ENCODE measurements at places on chromosomes 6 and 20. TPM values are rescaled to one million over a fixed set of nuclear protein-coding genes. Genes with fewer than 3 reads are reported as not detected.

DNA sequence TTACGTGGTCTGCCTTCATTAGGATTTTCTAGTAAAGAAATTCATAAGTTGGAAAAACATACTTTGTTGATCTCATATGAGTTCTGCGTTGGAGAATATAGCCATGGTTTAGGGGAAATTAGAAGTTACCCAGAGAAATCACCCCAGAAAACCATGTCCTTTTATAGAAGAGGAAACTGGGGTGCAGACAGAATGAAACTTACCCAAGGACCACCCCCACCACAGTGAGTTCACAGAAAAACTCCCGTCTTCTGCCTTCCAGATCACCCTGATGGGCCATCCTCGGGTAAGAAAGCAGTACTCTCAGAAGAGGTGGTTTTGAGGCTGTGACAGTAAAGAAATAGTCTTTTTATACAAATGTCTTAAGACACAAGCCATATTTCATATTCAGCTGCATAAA, 25.1 kb upstream of the MAFB start:
- no peak for DNase-seq

Gene HLA-G
- total RNA-seq = 1.2 TPM

GRCh38 chr6:6788394-6789032, 200.0 kb downstream of the LY86 start:
- no peak for DNase-seq

Gene GSTA2
- total RNA-seq = not detected

GRCh38 chr20:15302075-15302474, 964.7 kb upstream of the FLRT3 start:
- DNase-seq = no peak

DNA sequence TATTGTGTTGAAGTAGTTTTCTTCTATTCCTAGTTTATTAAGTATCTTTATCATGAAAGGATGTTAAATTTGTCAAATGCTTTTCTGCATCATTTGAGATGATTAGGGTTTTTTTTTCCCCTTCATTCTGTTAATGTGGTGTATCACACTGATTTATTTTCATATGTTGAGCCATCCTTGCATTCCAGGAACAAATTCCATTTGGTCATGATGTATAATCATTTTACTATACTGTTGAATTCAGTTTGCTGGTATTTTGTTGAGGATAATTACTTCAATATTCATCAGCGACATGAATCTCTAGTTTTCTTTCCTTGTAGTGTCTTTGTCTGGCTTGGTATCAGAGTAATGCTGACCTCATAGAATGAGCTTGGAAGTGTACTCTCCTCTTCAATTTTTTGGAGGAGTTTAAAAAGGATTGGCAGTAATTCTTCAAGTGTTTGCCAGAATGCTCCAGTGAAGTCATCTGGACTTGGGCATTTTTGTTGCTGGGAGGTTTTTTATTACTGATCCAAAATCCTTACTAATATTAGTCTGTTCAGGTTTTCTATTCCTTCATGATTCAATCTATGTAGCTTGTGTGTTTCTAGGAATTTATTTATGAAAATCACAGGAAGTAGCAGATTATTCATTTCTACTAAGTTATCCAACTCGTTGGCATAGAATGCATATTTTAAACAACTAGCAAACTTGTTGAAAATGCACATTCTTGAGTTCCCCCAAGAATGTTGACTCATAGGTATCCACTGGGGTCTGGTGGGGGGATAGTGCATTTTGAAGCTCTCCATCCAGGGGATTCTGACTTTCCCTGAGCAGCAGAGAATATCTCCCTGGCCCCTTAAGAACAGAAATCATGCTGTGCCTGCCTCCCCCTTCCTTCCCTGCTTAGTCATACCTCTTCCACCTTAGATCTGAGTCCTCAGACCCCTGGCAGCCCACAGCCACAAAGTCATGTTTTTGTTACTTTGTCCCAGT, 187.1 kb downstream of the BMP7 start:
- no peak for DNase-seq

- no peak for DNase-seq
Measured at GRCh38 chr6:113862112-113862511, 5.0 kb downstream of the MARCKS start.

GRCh38 chr6:85186546-85187175, 263.2 kb upstream of the NT5E start:
- DNase-seq = no peak

GRCh38 chr6:39054577-39055142, 6.1 kb downstream of the GLP1R start:
- no peak for DNase-seq

Gene OR2B3
- not detected for total RNA-seq

DNA sequence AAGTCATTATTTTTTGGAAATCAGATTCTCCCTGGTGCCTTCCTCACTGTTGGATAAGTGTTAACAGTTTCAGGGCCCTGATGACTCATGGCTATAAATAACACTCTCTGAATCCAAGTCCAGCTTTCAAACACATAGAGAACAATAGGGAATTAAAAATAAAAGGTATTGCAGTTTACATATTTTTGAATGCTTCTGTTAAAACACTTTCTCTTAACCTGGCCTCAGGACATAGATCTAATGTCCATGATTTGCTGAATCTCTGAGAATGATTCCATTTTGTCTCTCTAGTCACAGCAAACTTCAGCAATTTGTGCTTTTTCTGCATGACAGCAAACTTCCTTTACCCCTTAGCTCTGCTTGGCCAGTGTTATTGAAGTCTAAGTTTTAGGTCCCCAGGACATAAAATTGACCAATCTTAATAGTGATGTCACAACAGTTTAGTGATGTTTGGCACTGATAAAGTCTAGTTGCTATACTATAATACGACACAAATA, 1192.4 kb upstream of the CITED2 start:
- DNase-seq = no peak

DNA sequence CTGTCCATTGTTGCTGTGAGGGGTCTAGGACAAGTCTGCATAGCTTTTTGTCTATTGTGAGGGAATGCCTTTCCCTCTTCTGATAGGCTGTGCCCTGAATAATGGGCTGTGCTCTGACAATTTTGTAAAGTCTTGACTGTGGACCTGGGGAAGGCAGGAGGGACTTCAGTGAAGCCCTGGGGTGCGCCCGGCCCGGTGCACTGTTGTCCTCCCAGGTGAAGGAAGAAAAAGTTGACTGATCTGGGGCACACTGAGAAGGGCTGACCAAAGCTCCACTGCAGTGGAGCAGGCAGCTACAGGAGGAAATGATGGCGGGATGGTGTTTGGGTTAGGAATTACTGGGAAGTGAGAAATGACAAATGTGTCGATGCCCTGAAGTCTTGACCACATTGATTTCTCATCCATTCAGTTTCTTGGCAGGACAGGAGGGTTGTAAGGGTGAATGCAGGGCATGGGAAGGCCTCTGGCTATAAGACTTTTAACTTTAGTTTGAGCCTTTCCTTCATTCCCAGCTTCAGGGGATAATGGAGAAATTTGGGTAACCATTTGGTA, 224.0 kb upstream of the CST7 start:
- no peak for DNase-seq

DNA sequence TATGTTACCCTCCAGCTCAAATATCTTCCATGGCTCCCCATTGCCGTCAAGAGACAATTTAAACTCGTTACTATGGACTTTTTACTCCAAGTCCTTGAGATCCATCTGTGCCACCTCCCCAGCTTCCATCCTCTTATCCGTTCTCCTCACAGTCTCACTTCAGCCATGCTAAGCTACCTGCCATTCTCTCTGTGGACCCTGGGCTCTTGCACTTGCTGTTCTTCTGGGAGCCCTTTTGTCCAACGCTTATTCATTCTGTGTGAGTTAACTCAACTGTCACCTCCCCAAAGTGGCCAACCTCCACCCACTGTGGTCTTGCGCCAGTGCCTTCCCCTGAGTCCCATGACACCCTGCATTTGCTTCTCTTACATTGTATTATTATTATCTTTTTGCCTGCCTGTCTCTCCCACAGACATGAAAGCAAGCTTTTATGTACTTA, 132.4 kb downstream of the BCAS1 start:
- no peak for DNase-seq
